ENCODE measurements at places on chromosomes 1 and 21.
A peak's percentile ranks its signal among the peaks of the same experiment; 100 is the strongest.

DNA sequence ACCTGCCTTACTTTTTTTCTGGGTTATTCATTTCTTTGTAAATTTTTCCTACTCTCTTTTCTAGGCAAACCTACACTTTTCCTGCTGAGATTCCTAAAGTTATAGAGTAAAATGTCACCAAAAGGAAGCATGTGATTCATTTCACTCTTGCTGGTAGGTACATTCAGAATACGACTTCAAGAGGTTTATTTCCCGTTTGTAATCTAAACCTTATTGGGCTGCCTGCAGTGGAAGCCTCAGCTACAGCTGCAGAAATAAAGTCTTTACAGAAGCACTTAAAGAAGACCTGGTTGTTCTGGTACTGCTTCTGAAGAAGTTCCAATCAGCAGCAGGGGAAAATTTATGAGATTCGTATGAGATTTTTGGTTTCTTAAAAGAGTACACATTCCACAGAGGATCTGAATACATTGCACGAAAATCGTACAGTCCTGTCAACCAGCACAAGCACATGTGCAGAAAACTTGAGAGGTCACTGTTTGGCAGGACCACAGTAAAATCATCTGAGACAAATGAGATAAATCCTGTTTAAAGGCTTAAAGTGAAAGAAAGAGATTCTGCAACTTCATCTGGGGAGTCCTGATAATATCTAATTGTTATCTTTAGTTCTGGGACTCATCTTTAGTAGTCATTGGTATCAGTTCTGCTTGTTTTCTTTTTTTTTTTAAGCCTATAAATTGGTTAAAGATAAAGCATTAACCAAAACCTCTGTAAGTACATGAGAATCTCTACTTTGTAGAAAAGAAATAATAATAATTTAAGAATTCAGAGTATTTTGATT lies 109.9 kb upstream of the ADGRL2 start:
- no peak for DNase-seq

DNA sequence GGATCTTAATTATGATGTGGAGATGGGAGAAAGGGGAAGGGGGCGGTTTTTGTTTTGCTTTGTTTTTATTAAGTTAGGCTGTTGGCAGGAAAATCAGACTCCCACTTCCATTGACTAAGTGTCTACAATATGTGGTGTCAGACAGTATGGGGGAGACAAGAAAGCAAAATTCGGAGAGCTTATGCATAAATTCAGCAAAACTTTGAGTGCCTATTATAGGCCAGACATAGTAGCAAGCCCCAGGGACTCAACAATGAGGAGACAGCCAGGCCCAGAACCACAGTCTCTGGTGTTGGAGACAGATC lies 835 bp upstream of the TSPAN2 start:
- DNase-seq: no peak

- DNase-seq: no peak
These were observed at the start of gene UBL4B for GRCh38 chr1:110112143-110112542. TSS of gene UBL4B (plus strand) at chr1:110112443. CDS start at chr1:110112535, 92 bp downstream.

DNA sequence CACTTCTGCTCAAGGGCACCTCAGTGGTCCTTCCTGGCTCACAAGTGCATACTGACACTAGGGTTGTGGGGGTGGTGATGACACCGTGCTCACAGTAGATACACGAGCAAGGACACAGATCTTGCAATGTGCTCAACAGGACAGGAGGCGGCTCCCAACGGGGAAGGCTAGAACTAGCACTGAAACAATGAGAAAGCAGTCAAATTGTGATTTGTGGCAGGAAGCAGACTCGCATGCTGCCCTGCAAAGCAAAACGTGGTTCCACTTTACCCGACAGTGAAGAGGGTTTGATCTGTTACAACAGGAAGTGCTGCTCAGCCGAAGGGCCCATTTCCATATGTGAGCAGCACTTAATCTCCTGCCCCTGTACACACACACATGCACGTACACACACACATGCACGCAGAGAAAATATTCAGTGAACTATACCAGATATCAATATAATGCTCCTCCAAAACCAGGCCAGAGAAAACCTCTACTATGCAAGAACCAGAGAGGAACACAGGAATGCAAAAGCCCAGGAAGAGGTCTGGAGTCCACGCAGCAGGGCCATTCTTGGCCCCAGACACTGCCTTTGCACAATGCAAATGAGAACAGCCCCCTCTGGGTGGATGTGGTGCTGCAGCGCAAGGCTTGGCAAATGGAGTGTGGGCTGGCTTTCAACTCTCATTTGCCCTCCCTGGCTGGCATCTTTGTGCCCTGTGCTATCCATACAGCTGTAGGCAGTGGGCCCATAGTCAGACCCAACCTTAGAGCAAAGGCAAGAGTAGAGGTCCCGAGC lies 47.1 kb downstream of the KANK4 start:
- no peak for DNase-seq

DNA sequence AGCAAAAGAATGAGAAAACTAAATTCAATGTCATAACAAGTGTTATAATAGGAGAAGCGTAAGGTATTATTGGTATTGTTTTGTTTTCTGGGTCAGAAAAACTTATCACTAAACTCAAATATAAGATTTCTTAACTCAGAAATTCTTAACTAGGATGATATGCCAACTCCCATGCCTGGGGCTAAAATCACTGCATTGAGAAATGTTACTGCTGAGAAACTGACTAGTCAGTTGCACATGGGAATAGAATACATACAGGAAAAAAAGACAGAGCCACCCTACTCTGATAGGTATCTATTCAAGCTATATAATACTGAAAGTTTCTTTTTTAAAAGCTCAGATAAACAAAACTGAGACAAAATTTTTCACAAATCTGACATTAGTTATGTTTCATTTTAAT lies 56.3 kb downstream of the PRPF38A start:
- no peak for DNase-seq

- no peak for DNase-seq
These were observed 187.9 kb downstream of the VAV3 start for GRCh38 chr1:107776900-107777663.

GRCh38 chr1:37373413-37373812 lies 101.0 kb upstream of the ZC3H12A start:
- no peak for DNase-seq

- no peak for DNase-seq
These were observed 192.1 kb upstream of the ADAMTS5 start for GRCh38 chr21:27158967-27159366.

- peak; percentile 20 for DNase-seq
These were observed 1.5 kb downstream of the ATP8B2 start for GRCh38 chr1:154326546-154327465.

DNA sequence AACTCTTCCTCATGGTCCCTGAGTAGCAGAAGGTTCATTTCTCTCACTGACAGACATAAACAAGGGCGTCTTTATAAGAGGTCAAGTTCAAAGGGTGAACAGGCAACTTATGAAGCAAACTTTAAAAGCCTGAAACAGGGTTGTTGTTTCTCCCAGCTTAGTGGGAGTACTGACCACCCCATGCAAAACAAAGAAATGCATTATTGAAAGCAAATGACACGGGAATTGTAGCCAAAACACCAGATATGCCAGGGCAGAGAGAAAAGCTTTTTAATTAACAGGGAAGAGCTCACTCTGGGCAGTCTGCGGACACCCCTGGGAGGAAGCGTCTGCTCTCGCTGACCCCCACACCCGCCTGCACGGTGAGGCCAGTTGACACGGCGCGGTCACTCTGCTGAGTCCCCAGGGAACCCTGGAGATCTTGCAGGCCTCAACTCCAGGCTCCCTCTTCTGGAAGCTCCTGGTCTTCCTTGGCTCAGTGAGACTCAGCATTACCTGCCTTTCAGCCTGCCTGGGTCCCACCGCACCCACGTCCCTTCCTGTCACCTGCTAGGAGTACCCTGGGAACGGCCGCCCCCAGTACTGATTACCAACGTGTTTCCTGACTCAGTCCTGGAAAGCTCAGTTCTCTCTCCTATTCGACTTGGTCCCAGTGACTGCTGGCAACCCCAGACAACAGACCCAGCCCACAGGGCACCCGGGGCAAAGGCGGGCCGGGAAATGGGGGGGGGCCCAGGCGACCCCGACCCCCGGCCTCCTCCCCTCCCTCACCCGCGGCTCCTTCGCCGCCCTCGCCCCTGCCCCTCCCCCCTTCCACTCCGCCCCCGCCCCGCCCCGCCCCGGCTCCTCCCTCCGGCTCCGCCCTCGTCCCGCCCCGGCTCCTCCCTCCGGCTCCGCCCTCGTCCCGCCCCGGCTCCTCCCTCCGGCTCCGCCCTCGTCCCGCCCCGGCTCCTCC lies 972 bp downstream of the CFAP410 start:
- DNase-seq: peak; percentile 12

- no peak for DNase-seq
These were observed 218.1 kb upstream of the L1TD1 start for GRCh38 chr1:61976566-61976965.

DNA sequence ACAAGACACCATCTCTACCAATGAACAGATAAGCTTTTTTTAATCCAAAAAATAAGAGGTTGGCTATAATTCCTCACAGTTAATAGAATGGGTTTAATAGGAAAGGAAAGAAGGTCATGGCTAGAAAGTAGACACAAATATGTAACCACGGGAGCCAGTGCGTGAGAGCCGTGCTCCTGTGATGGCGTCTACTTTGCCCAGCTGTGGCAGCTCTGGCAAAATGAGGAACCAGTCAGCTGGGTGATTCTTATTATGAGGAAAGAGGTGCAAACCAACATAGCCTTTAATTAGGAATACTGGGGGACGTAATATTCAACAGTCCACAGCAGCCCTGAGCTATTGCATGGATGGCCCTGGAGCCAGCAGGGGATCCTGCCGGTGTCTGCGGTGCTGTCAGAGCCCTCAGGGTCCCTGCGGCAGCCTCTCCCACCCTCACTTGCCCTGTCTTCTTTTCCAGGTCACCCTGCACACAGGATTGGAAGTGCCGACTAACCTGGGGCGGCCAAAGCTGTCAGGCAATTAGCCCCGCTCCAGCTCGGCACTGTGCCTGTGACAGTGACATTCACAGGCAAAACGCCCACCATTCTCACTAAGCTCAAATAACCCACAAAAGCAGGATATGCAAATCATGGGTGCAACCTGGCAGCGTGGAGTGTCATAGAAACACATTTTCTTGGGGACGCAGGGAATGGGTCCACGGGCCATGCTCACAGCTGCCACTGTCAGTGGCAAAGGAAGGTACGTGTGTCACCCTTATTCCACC lies 25.9 kb upstream of the GNPAT start:
- DNase-seq: no peak

DNA sequence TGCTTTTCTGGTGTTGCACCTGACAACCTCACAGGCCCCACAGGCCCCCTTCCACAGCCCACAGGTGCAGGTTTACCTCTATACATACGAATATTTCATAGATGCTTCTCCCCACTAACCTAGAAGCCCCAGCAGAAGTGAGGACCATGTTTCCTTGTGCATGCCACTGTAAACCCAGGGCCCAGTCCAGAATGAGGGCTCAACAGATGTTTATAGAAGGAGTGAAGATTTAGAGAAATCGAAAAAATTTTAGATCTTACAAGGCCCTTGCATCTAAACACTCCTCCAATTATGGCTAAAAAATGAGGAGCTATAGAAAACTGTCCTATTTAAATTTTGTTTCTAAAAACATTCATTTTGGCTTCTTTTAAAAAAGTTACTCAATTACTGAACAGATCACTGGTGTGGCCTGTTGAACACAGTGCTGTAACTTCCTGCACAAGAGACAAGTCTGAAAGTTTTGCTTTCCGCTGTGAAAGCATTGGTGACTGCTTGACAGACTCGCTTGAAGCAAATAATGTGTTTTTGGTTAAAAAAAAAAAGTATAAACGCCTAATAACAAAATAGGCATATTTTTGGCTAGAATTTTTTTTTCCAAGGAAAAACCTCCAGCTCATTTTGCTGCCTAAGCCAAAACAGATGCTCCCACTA lies 1.2 kb downstream of the ABCB10 start:
- DNase-seq: no peak

- peak; percentile 55 for DNase-seq
These were observed 52.7 kb upstream of the CXADR start for GRCh38 chr21:17460094-17460493.

DNA sequence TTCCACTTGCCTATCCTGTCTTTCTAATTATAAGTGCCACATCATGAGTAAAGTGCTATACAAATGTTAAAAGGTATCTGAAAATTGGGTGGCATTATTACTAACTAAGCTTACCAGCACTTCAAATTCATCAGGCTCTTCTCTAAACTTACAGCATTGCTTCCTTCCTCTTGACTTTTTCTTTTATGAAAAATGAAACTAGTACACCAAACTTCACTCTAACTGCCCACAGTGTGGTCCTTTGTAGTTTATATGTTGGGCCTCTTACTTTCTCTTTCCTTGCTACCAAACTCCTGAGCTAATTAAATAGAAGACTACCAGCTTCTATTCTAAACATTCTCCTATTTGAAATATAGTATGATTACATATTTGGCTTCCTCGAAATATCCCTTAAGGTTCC lies 81.8 kb downstream of the NOTCH2 start:
- no peak for DNase-seq

DNA sequence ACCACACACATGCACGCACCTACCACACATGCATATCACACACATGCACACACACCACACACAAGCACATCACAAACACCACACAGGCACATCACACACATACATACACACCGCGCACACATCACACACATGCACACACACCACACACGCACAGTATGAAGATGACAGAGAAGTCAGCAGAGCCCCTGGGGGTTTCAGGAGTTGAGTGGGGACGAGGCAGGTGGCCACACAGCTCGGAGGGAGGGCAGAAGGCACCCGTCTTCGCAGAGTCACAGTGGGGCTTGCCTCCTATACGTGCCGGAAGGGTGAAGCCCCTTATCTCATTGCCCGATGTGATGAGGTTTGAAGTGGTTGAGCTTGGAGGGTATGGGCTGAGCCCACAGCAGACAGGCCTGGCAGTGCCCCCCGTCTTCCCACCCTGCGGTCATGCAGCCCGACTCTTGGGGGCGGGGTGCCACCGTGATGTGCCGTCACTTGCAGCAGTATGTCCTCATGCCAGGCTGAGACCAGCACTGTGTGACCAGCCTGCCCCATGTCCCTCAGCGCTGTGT lies 9.9 kb downstream of the PDE9A start:
- DNase-seq: no peak

All from NCI-H446 treated with DMSO at 0.1 percent for 48 hours (cell line).